ENCODE measurements at places on chromosomes 12 and 14. TPM values are rescaled to one million over a fixed set of nuclear protein-coding genes. Genes with fewer than 3 reads are reported as not detected.

Gene A2M
- total RNA-seq = not detected

Gene YARS2
- total RNA-seq = 28.6 TPM

Gene SMCO2
- not detected for total RNA-seq

Gene SRP54
- total RNA-seq = 72.4 TPM

Gene RAB15
- total RNA-seq = 4.8 TPM

Gene CPM
- 2.7 TPM for total RNA-seq

Gene NGB
- total RNA-seq = not detected

Gene C12orf60
- total RNA-seq = 3.7 TPM

Gene TTLL5
- 32.2 TPM for total RNA-seq

Gene LPAR5
- total RNA-seq = 9.0 TPM

Gene FAM161B
- total RNA-seq = 1.2 TPM

Gene TNS2
- total RNA-seq = 2.1 TPM

Gene RERGL
- not detected for total RNA-seq

Gene PRB4
- not detected for total RNA-seq

Gene RERG
- total RNA-seq = not detected

Gene PIWIL1
- total RNA-seq = not detected

Gene SCAF11
- total RNA-seq = 107 TPM

Gene CLEC2A
- not detected for total RNA-seq

Gene PLA2G1B
- total RNA-seq = not detected

Gene COX8C
- total RNA-seq = not detected

Gene CAPZA3
- not detected for total RNA-seq

Gene KMT2D
- 69.5 TPM for total RNA-seq

Gene PHETA1
- total RNA-seq = 2.6 TPM

Gene ACAD10
- 20.0 TPM for total RNA-seq

Gene RNF212B
- total RNA-seq = not detected

Gene SRRM4
- total RNA-seq = not detected

Gene ACOT6
- not detected for total RNA-seq

Gene EFCAB11
- 13.0 TPM for total RNA-seq
